ENCODE measurements at places on chromosomes 1 and 21. TPM values are rescaled to one million over a fixed set of nuclear protein-coding genes. Genes with fewer than 3 reads are reported as not detected.

GRCh38 chr1:12059722-12060464 lies 3.2 kb upstream of the TNFRSF8 start:
- H3K4me1 ChIP-seq = peaks cover 11% of the 10 kb centered on the region
- H3K36me3 ChIP-seq = no peaks in the 10 kb centered on the region
- H3K27me3 ChIP-seq = peaks cover 10% of the 10 kb centered on the region
- DNase-seq = no peak
- H3K27ac ChIP-seq = no peak overlapping the region

- DNase-seq = no peak
- no peaks in the 10 kb centered on the region for H3K36me3 ChIP-seq
- H3K27ac ChIP-seq = no peak overlapping the region
- no peak overlapping the region for H3K4me3 ChIP-seq
- no peaks in the 10 kb centered on the region for H3K4me1 ChIP-seq
Observed at GRCh38 chr1:68453060-68453670, 3.4 kb upstream of the RPE65 start.

DNA sequence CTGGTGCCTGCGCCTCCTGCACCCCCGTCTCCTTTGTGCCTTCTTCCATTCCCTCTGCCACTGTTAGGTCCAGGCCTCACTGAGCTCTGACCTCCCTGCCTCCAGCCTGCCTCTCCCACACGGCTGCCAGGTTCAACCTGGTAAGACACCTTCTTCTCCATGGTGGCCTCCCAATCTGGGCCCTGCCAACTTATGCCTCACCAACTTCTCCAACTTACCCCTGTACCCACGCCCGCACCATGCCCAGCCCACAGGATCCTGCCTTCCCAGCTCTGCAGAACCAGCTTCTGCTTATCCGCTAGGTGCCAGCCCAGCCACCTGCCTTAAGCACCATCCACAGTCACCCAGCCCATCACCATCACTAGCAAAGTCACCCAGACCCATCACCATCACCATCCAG lies 37.2 kb downstream of the PDE9A start:
- H3K36me3 ChIP-seq = no peaks in the 10 kb centered on the region
- no peak for DNase-seq
- H3K27me3 ChIP-seq = no peaks in the 10 kb centered on the region

DNA sequence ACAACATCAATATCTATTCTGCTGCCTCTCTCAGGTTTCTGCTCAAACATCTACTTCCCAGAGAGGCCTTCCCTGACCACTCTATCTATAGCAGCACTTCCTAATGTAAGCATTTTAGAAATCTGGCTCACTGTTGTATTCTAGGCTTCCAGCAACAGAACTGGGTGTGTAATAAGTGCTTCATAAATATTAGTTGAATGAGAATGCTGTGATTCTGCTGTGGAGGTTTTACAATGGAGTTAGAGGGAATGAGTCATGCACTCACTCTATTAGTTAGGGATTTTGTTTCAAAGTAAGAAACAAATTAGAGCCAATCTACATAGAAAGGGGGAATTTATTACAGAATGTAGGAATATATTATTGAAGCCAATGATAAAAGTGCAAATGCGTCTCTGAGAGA lies 38.6 kb upstream of the SLC35F3 start:
- no peaks in the 10 kb centered on the region for H3K36me3 ChIP-seq
- no peak overlapping the region for H3K27ac ChIP-seq
- H3K4me3 ChIP-seq = no peak overlapping the region
- DNase-seq = no peak
- H3K27me3 ChIP-seq = no peaks in the 10 kb centered on the region
- no peaks in the 10 kb centered on the region for H3K4me1 ChIP-seq

- H3K4me1 ChIP-seq = no peaks in the 10 kb centered on the region
- H3K36me3 ChIP-seq = no peaks in the 10 kb centered on the region
- no peaks in the 10 kb centered on the region for H3K27me3 ChIP-seq
- no peak overlapping the region for H3K27ac ChIP-seq
- no peak overlapping the region for H3K4me3 ChIP-seq
- no peak for DNase-seq
Observed at GRCh38 chr1:223198628-223198965, 55.5 kb upstream of the TLR5 start.

- no peak for DNase-seq
- no peak overlapping the region for H3K4me3 ChIP-seq
- no peaks in the 10 kb centered on the region for H3K27me3 ChIP-seq
- H3K27ac ChIP-seq = no peak overlapping the region
- no peaks in the 10 kb centered on the region for H3K36me3 ChIP-seq
Observed at GRCh38 chr1:230359992-230360668, 66.0 kb downstream of the PGBD5 start.

- peak; percentile 54 for DNase-seq
- no peaks in the 10 kb centered on the region for H3K36me3 ChIP-seq
- no peaks in the 10 kb centered on the region for H3K4me1 ChIP-seq
- H3K27me3 ChIP-seq = peaks cover 35% of the 10 kb centered on the region
Observed at GRCh38 chr1:119007670-119008482, 19.7 kb upstream of the TBX15 start.

DNA sequence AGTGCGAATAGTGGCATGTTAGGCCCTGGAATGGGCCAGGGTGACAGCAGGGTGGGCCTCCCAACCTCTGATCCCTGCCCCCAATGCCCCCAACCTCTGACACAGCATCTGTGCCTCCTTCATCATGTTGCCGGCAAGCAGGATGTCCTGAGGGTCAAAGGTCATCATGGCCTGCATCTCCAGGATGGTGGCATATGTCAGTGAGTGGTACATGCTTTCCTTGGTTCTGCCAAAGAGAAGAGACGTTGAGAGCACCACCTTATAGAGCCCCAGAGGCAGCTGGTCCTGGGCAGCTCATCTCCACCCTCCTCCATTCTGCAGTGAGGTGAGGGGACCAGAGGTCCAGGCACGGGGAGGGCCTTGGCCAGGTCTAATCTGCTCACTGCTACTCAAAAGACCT lies 17.6 kb downstream of the TTC39A start:
- no peak overlapping the region for H3K27ac ChIP-seq
- no peaks in the 10 kb centered on the region for H3K4me1 ChIP-seq
- H3K36me3 ChIP-seq = no peaks in the 10 kb centered on the region

- no peak overlapping the region for H3K4me3 ChIP-seq
- no peaks in the 10 kb centered on the region for H3K4me1 ChIP-seq
- H3K36me3 ChIP-seq = peaks cover 24% of the 10 kb centered on the region
- no peak for DNase-seq
- no peaks in the 10 kb centered on the region for H3K27me3 ChIP-seq
Observed at GRCh38 chr1:11671544-11672286, 7.7 kb downstream of the FBXO6 start.

DNA sequence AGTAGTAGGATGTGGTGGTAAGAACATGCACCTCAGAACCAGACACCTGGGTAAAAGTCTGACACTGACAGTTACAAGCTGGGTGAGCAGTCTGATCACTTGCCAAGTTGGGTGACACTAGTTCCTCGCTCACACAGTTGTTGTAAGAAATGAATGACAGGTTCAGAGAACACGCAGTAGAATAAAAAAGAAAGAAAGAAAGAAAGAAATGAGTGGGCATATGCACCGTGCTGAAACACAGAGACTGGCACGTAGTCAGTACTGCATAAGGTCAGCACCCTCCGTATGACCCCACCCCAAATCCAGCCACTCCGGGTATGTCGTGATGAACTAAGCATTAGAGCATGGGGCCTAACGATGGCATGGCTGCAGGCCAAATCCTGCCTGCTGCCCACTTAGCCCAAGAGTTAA lies 90.6 kb downstream of the GLUL start:
- no peaks in the 10 kb centered on the region for H3K36me3 ChIP-seq
- no peaks in the 10 kb centered on the region for H3K27me3 ChIP-seq
- no peak for DNase-seq
- peak overlapping the region; percentile 41 for H3K27ac ChIP-seq
- H3K4me1 ChIP-seq = no peaks in the 10 kb centered on the region
- H3K4me3 ChIP-seq = no peak overlapping the region

DNA sequence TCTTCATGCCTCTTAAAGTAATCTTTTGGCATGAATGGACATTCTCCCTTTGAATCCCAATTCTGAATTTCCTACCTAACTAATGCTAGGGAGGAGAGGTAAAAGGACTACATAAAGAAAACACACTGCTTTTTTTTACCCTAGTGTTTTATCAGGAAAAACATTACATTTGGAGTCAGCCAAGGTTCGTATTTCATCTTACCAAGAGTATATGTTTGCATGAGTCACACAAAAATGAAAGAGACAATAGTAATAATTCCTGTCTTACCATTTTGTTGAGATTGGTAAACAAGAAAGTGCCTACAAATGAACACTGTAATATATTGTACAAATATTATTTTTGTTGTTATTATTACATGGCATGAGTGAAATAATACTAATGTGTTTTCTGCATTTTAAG lies 112.9 kb upstream of the WARS2 start:
- H3K36me3 ChIP-seq = no peaks in the 10 kb centered on the region
- no peak overlapping the region for H3K27ac ChIP-seq
- no peaks in the 10 kb centered on the region for H3K27me3 ChIP-seq
- H3K4me1 ChIP-seq = no peaks in the 10 kb centered on the region

- DNase-seq = no peak
- H3K36me3 ChIP-seq = no peaks in the 10 kb centered on the region
- H3K27ac ChIP-seq = peak overlapping the region; percentile 57
Observed at GRCh38 chr21:37459575-37459974, 93.0 kb downstream of the DYRK1A start.

GRCh38 chr1:97254731-97255463 lies 533.3 kb downstream of the PTBP2 start:
- no peak overlapping the region for H3K4me3 ChIP-seq
- no peak overlapping the region for H3K27ac ChIP-seq
- no peaks in the 10 kb centered on the region for H3K36me3 ChIP-seq
- DNase-seq = no peak

The LCE2C gene
- total RNA-seq = not detected

The ALG14 gene
- 0.74 TPM for total RNA-seq
